Activated CD4-positive, alpha-beta T cell treated with anti-CD3 and anti-CD28 coated beads, Interleukin-2, amount 10 ng/mL, durations not matched to agents 7 days and 5 days (primary cell): ENCODE measurements at places on chromosomes 1 and 21. TPM values are rescaled to one million over a fixed set of nuclear protein-coding genes. Genes with fewer than 3 reads are reported as not detected.

EPRS1 gene
- 135 TPM for total RNA-seq

DNA sequence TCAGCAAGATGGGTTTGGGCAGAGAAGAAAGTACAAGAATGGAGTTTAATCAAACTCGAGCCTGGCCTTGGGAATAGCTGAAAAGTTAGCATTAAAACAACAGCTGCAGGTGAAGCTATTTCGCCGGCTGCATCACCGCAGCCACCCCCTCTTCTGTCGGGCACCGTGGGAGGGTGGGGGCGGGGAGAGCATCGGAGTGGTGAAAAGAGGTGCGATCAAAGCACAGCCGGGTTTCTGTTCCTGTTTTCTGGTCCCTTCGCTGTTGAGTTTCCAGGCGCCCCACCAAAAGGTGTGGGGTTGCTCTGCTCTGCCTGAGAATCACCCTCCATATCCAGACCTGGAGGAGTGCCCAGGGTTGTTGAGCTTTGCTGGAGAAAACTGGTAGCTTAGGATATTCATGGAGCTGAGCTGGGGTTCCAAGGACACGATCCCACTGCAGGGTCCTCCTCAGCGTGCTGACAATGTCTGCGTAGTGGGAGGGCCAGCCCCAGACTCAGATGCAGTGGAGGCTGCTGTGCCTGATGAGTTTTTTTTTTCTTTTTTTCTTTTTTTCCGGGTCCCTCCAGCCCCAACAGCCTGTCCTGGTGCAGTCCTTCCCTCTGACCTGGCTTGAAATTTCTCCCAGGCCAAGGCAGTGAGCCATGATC is 127.5 kb upstream of the C1orf174 start:
- no peaks in the 10 kb centered on the region for H3K36me3 ChIP-seq
- no peak overlapping the region for H3K27ac ChIP-seq
- no peak overlapping the region for H3K4me3 ChIP-seq
- no peak for DNase-seq

FALEC gene
- total RNA-seq, result not detected

DNA sequence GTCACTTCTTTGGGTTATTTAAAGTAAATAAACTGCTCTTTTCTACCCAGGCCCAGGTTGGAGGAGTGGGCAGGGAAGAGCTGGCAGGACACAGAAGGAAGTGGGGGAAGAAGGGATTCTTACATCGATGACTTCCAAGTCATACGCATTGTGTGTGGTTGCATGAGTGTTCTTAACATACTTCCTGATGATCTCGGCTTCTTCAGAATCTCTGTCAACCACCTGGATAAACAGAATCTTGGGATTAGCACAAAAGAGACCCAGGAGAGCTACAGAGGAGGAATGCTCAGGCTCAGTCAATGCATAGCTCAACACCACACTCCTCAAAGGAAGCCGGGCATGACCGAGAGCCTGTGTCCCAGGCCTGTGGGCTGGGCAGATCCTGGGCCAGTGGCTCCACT is 42.1 kb downstream of the PARP1 start:
- H3K4me3 ChIP-seq, result no peak overlapping the region
- no peak overlapping the region for H3K27ac ChIP-seq
- DNase-seq, result no peak
- peaks cover 58% of the 10 kb centered on the region for H3K36me3 ChIP-seq

GRCh38 chr1:28313702-28314546 is 14.9 kb upstream of the MED18 start:
- peaks cover 3% of the 10 kb centered on the region for H3K27me3 ChIP-seq
- H3K4me3 ChIP-seq, result no peak overlapping the region
- no peaks in the 10 kb centered on the region for H3K4me1 ChIP-seq
- no peaks in the 10 kb centered on the region for H3K36me3 ChIP-seq

DNA sequence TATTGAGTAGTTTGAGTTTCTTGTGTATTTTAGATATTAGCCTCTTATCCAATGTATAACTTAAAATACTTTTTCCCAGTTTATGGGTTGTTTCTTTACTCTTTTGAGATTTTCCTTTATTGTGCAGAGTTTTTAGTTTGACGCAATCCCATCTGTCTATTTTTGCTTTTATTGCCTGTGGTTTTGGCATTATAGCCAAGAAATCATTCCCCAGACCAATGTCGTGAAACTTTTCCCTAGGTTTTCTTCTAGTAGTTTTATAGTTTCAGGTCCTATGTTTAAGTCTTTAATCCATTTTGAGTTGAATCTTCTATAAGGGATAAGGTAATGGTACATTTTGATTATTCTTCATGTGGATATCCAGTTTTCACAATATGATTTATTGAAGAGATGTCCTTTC is 87.6 kb downstream of the LEPR start:
- no peak overlapping the region for H3K4me3 ChIP-seq
- no peaks in the 10 kb centered on the region for H3K4me1 ChIP-seq
- no peak for DNase-seq
- no peak overlapping the region for H3K27ac ChIP-seq
- peaks cover 2% of the 10 kb centered on the region for H3K27me3 ChIP-seq

TRIM67 gene
- total RNA-seq, result not detected

DNA sequence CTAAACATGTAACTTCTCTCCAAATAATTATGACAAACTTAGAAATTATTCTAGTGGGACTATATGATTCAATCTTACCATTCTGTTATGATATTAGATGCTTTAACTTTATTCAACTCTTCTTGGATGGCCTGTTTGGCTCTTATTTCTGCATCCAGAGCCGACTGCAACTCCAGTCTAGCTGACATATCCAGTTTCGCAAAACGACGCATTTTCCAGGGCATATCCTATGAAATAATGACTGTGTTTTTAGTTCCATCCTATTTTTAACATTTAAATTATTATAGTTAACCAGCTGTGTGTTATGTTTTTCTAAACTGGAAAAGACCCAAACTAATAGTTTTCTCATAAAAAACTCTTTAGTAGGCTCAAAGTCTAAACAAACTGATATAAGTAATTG is 133.7 kb downstream of the COQ8A start:
- H3K4me1 ChIP-seq, result no peaks in the 10 kb centered on the region
- H3K27ac ChIP-seq, result no peak overlapping the region
- H3K4me3 ChIP-seq, result no peak overlapping the region

FCRL2 gene
- total RNA-seq, result not detected

CRABP2 gene
- 0.77 TPM for total RNA-seq

- no peak overlapping the region for H3K27ac ChIP-seq
- no peak overlapping the region for H3K4me3 ChIP-seq
- H3K27me3 ChIP-seq, result no peaks in the 10 kb centered on the region
Measured at GRCh38 chr1:178241057-178241456, 147.2 kb downstream of the RASAL2 start.
